ENCODE measurements at places on chromosomes 1 and 21. TPM values are rescaled to one million over a fixed set of nuclear protein-coding genes. Genes with fewer than 3 reads are reported as not detected.

C1orf116 gene
- not detected for total RNA-seq

SPRR2A gene
- total RNA-seq, result not detected

DNA sequence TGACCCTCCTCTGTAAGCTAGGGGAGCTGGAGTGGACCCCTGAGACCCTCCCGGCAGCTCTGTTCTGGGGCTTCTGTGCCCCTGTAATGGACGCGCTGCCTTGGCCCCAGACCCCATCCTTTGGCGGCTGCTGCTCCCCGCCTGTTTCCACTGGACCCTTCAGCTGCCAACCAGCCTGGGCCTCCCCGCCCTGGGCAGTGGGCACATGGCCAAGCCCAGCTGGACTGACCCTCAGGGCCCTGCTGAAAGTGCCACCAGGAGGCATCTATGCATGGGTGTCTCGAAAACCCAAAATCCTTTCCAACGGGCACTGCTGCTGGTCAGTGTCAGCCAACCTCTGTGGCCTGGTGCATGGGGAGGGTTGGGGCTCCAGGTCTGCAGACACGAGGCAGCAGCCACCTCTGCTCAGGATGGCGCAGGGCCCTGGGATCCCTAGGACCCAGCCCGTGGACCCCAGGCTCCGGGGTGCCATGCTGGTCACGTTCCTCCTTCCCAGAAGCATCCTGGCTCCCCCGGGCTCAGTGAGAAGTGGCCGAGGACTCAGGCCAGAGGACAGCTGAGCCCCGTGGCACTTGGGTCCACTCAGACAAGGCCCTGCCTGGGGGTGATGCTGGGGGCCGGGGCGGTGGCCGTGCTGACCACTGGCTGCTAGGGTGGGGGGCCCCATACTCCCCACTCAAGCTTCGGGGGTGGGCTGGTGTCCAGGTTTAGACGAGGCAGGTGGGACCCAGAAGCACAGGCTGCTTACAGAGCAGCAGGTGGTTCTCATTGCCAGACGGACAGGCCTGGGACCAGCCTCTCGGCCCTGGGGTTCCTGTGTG is 46.9 kb downstream of the SLX9 start:
- DNase-seq, result no peak

- no peak for DNase-seq
Observed at GRCh38 chr1:169933984-169934725, 40.5 kb upstream of the SCYL3 start.

DNA sequence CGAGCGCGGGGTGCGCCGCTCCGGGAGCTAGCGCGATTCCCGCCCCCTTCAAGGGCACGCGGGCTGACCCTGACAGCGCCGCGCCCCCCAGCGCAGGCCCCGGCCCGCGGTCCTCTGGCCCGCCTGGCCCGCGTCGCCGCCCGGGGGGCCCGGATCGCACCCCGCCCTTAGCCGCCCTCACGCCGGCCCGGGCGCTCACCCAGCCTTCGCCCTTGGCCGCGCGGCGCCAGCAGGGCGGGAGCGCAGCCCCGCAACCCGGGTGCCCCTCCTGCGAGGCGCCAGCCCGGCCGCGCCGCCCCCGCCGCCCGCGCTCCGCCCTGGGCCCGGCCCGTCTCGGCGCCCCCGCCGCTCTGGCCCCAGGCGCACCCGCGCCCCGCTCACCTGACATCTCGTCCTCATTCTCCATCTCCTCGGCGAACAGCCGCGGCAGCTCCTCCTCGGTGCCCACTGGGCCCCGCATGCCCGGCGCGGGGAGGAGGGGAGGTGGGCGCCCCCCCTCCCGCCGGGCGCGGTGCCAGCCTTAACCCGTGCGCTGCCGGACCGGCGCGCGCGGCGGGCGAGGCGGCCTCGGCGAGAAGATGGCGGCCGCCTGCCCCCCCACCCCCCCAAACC is 451 bp downstream of the CHD5 start:
- DNase-seq, result no peak

- DNase-seq, result no peak
Observed at GRCh38 chr1:92705446-92705845, 79.5 kb downstream of the EVI5 start.
